Activated CD4-positive, alpha-beta T cell treated with anti-CD3 and anti-CD28 coated beads, Interleukin-10, Interleukin-2, amounts not matched to agents 100 ng/mL and 50 ng/mL, durations not matched to agents 16 hours and 8 hours (primary cell): ENCODE measurements at places on chromosomes 7 and 10.

GRCh38 chr7:84820481-84820880, 366.4 kb downstream of the SEMA3D start:
- no peak for DNase-seq

GRCh38 chr7:25478925-25479324, 250.6 kb upstream of the NPVF start:
- no peak for DNase-seq

DNA sequence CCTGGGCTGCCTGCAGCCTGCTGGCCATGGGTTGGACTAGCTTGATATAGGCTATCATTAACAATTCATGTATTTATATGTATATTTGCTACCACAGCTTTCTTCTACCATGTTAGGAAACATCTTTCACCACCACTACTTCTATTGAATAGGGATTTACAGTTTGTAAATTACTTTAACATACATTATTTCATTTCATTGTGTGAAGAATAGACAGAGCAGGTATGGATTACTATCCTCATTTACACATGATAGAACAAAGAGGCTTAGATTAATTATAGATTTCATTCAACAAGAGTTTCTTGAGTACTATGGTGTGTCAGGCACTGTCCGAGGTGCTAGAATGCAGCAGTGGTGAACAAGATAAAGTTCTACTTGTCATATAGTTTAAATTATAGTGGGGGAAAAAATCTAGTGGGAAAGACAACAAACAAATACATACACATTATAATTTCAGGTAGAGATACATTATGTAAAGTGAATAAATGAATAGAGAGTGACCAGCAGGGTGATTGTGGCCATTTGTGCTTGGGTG, 20.6 kb downstream of the VTI1A start:
- no peak for DNase-seq

DNA sequence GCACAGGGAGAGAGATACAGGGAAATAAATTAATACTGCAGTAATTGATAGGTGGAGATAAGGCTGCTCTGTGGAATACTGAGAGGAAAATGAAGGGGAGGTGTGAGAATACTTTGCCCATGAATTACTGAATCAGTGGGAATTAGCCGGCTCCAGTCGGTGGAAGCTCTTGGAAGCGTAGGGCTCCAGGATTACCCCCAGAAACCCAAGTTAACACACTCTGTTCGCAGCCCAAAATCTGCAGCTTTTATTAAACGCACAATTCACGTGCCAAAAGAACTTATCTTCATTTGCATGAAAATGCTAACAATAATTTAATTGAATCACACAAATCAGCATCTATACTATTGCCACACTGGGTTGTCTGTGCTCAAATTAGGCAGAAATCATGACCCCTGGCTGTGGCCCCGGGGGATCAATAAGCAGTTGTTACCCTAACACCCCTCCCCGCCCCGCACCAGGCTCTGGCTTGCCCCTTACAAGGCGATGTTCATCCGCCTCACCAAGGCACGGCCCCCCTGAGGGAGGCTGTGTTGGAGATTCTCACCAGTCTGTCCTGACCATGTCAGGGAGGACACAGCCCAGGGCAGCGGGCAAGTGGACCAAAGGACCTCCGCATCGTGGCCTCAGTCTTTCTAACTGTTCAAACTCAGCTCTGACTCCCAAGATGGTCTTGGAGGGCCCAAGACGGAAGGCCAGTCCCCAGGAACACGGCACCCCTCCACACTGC, 48.4 kb upstream of the MGMT start:
- no peak for DNase-seq

DNA sequence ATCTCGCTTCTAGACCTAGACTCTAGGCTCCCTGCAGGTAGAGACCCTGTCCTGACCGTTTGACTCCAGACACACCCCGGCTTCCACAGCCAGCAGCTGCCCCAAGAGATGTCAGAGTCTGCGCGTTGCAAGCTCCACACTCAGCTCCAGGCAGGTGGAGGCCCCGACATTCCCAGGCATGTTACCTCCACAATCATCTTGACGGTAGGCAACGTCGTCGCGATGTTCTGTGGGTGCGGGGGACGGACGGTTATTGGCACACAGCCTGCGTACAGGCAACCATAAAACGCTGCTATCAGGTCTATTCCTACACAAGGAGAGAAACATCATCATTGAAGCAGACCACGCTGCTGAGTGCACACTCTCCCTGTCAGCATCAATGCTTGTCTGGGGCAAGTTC, 213.2 kb downstream of the ZMYND11 start:
- no peak for DNase-seq

- no peak for DNase-seq
These were observed 8.0 kb upstream of the HIBADH start for GRCh38 chr7:27670676-27671075.

- peak; percentile 8 for DNase-seq
These were observed 71.7 kb upstream of the ADAM12 start for GRCh38 chr10:126459878-126460481.

- no peak for DNase-seq
These were observed 42.2 kb downstream of the ZWINT start for GRCh38 chr10:56318816-56319215.

DNA sequence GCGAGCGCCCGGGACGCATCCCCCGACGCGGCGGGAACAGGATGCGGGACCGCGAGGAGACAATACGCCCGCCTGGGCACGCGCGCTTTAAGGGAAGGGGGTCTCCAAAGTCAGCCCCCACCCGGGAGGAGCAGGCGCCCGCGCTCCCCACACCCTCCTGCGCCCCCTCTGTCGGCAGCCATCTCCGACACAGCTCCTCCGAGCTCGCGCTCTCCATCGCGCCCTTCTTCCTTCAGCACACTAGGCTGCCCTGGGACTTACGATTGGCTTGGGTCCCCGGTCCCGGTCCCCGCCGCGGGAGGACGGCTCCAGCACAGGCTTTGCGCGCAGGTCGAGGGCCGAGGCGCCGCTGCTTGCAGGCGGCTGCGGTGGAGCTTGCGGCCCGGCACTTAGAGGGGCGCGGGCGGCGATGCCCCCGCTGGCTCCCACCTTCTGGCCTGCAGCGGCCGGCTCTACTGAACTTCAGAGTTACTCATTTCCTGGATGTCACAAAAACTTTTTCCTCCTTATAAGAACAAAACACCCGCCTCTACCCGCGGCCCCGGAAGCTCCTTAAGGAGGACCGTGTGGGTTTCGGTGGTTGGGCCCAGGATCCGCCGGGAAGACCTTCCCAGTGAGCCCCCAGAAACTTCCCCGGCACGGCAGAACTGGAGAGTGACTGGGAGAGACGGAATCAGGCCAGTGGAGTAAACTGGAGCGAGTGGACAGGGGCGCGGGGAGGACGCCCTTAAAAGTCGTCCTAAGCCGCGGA, at the start of gene ITPRIP:
ITPRIP (minus strand) TSS at position 481 of the 751 bp plus-strand sequence. CDS start 22,414 bp downstream, outside the sequence.
- DNase-seq: peak; percentile 84

DNA sequence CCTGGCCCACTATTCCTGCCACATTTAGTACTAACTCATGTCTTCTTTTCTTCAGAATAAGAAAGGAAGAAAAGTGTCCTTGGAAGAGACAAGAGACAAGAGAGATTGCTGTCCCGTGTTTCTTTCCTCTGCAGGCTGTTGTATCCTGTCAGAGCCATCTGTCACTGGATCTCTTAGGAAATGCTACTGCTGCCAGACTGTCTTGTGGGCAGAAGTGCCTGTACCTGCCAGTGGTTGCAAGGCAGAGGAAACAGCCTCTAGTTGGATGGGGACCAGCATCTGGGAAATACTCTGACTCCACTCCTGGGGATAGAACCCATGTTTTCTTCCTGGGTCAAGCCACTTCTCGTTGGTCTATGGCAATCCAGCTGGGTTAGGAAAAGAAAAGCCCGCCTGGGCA, 16.7 kb upstream of the MAP3K8 start:
- no peak for DNase-seq

- DNase-seq: no peak
These were observed 47.4 kb downstream of the CUL1 start for GRCh38 chr7:148746135-148746534.

- no peak for DNase-seq
These were observed 73.7 kb upstream of the PPIF start for GRCh38 chr10:79273604-79274003.

DNA sequence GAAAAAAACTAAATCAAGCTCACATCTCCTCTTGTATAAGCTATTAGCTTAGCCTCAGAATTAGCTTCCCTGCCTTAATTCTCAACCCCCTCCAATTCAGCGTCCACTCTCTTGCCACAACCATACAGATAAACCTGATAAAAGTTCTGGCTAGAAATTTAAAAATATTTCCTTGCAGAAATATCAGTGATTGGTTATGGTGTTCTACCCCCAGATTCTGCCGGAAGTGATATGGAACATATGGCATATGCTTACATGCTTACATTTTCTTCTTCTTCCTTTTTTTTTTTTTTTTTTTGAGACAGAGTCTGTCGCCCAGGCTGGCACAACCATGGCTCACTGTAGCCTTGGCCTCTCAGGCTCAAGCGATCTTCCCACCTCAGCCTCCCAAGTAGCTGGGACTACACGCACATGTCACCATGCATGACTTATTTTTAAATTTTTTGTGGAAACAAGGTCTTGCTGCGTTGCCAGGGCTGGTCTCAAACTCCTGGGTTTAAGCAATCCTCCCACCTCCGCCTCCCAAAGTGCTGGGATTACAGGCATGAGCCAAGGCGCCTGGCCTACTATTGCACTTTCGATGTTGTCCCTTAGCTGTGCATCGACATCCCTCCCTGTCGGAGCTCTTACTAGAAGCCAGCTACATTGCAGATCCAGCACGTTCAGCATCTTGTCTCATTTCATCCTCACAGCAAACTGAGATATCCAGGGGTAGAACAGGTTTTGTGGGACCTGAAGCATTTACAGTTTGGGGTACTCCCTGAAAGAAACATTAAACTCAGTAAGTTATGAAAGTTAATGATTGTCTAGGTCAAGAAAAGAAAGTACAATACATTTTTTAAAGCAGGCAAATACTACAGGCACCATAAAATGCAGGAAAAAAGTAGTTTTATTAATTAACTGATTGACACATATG, 205.6 kb upstream of the TCF7L2 start:
- DNase-seq: no peak

DNA sequence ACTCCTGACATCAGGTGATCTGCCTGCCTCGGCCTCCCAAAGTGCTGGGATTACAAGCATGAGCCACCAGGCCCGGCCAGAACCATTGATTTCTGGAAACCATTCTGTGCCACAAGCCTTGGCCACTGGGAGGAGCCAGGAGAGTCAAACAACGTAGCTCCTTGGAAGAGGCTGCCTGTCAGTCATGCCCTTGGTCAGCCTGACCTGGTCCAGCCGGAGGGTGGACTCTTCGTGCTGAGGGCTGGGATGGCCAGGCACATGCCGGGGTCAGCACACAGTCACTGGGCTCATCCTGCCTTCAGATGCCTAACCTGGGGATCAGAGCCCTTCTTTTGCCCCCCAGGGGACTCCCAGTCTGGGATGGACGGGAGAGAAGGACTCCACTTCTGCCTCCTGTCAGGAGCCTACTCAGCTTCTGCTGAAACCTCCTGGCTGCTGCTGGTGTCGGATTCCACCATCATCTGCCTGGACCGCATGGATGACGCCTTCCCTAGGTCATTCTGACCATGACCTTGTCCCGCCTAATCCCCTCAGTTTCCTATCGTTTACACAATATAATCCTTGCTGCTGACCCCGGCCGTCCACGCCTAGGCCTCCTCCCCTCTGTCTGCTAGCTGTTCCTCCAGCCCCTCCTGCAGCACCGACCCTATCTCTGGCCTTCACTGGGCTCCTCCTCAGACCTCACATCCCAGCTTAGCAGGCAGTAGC, 30.4 kb downstream of the TMEM270 start:
- no peak for DNase-seq

DNA sequence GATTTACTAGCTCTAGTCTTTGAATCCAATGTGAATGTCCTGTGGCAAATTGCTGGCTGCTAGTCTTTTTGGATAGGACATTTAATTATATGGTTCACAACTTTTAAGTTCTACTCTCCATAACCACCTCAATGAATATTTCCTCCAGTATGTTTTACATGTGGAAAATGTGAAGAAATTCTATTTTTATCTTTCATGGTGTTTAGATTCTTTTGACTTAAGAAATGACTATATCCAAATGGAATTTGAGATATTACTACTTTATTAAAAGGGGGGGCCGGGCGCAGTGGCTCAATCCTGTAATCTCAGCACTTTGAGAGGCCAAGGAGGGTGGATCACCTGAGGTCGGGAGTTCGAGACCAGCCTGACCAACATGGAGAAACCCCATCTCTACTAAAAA, 202.0 kb downstream of the ARL4A start:
- no peak for DNase-seq
